ENCODE measurements at places on chromosomes 3 and 15. TPM values are rescaled to one million over a fixed set of nuclear protein-coding genes. Genes with fewer than 3 reads are reported as not detected.
A peak's percentile ranks its signal among the peaks of the same experiment; 100 is the strongest.

GRCh38 chr15:63978511-63979261 is 67.6 kb downstream of the DAPK2 start:
- no peak for DNase-seq

DNA sequence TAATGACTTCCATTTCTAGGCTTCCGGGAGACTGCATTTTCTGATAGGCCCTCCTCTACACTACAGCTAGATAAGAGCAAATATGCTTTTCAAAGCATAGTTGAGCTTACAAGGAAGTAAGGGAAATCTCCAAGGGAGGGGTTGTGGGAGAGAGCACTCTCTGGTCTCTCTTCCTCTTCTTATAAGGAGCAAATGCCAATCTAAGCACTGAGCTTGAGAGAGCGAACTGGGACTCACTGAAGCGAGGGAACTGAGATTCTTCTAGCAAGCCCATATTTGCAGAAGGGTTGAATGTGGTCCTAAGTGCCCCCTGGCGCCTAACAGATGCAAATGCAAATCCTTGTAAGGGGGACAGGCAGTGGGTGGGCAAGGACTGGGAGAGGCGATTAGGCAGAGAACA is 164.8 kb downstream of the ERC2 start:
- peak; percentile 15 for DNase-seq

DNA sequence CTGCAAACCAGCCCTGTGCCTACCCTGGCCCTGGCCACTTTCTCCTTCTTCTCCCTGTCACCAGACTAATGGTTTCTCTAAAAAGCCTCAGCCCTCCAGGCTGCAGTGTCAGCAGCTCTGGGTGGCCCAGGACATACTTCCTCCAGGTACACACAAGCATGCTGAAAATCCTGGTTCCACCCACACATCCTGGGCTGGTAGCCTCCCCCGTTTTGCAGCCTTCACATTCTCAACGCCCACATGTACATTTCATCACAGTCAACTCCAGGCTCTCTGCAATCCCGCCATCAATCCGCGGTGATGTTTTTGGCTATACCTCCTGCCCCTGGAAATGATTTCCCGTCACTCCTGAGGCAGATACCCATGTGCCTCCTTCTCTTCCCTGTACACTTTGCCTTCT is 59.4 kb downstream of the MAGEF1 start:
- no peak for DNase-seq

DNA sequence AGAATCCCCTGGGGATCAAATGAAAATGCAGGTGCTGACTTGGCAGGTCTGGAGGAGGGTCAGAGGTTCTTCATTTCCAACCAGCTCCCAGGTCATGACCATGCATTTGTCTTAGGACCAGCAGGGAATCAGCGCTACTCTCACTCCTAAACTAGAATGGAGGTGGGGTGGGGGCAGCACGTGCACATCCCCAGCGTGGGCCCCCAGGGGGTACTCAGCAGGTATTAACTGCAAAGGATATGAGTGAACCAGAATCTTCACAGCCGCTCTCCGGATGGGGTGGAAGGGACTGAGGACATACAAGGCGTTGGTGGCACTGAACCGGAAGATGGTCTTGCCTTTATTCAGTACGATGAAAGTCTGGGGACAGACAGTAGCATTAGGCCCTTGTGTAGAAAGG is 19.4 kb downstream of the SCN5A start:
- no peak for DNase-seq

DNA sequence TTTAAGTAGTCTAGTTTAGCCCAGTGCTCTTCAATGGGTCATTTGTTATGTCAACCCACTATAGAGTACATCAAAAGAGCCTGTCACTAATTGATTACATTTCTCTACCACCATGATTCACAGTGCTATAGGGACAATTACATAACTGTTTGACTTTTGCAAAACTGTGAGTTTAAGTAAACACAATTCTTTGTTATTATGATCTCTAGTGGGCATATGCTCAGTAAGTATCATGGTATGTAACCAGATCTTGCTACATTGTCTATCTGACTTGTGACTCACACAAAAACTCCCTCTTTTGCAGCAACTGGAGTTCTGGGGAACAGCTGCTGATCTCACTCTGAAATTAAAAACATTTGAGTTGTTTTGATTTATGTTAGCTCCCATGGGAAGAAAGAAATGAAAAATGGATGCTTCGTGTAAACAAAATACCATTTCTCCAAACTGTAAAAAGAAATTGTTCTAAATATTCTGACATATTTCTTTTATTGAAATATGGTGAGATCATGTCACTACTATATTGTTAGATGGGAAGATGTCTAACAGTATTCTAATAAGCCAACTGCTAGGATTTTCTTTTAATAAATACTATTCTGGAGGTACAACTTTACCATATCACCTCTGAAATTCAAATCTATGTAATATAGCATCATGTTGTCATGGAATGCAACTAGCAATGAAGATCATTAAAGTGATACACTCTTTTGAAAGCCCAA is 470.4 kb downstream of the ROBO1 start:
- DNase-seq: no peak

DNA sequence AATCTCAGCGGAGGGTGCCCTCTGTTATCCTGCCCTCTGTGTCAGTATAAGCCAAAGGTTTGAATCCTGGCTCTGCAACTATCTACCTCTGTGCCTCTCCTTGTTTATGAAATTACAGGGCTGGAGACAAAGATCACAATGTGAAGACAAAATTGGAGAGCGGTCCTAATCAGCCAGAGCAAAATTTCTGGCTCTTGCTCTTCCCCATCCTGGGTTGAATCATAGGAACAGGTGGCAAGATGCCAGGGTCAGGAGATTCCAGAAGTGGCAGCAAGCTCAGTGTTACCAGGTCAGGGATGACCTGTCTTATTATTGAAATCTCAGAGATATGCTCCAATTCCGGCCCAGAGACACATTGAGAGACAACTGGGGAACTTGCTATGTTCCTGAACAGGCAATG is 2.3 kb upstream of the CCR2 start:
- no peak for DNase-seq

GRCh38 chr3:177776661-177777101 is 579.4 kb upstream of the TBL1XR1 start:
- DNase-seq: no peak

- DNase-seq: no peak
These were observed 147.7 kb upstream of the TSC22D2 start for GRCh38 chr3:150260398-150260710.

- DNase-seq: no peak
These were observed 199.1 kb downstream of the FAM43A start for GRCh38 chr3:194884649-194885315.

DNA sequence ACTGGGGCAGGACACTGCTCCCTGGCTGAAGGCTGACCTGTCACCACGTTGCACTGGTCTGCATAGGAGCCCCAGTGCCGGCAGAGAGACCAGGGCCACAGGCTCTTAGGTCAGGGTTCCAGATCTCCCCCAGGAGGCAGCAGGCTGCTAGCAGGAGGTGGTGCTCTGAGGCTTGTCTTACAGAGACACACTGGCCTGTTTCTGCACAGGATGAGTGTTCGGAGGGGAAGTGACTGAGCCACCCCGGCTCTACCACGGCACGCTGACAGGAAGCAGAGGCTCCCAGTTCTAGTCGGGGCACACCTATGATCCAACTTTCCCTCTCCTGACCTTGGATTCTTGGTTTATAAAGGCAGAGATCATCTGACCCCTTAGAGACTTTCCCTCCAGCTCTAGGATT is 8.6 kb downstream of the FBXL22 start:
- peak; percentile 22 for DNase-seq

DNA sequence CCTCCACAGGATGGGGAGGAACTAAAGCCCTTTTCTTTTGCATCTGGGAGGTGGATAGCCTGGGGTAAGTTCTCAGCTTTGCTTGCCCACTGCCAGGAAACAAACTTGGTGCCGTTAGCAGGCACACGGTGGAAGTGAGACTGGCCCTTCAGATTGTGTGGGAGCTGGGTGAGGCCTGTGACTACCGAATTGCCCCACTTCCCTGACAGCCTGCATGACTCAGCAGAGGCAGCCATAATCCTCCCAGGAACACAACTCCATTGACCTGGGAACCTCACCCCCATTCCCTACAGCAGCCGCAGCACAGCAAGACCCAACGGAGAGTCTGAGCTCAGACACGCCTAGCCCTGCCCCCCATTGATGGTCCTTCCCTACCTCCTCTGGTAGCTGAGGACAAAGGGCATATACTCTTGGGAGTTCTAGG is 282.6 kb downstream of the KLF13 start:
- DNase-seq: no peak

GRCh38 chr3:25291481-25291905 is 136.6 kb upstream of the RARB start:
- DNase-seq: no peak

DNA sequence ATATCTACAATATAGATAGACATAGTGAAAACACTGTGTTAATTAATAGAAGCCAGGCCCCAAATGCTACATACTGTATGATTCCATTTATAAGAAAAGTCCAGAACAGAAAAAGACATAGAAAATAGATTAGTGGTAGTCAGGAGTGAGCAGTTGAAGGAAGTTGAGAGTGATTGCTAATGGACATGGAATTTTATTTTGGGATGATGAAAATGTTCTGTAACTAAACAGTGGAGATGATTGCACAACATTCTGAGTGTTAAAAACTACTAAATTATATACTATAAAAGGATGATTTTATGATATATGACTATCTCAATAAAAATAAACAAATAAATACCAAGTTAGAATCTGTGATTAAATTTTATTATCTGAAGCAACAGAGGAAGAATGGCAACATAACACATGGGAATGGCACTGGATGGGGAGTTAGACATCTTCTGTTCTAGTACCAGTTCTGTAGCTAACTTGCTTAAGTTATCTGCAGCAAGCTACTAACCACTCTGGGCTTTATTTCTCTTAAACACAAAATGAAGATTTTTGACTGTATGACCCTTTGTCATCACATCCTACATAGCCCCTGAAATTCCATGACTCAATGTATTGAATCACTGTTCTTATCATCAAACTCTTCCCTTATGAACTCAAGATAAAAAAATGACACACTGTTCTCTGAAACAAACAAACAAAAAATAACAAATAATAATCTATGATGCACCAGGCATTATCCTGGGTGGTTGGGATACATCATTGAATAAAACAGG is 612.7 kb downstream of the TBL1XR1 start:
- no peak for DNase-seq

GRCh38 chr15:39363761-39364586 is 216.9 kb upstream of the THBS1 start:
- DNase-seq: no peak

DNA sequence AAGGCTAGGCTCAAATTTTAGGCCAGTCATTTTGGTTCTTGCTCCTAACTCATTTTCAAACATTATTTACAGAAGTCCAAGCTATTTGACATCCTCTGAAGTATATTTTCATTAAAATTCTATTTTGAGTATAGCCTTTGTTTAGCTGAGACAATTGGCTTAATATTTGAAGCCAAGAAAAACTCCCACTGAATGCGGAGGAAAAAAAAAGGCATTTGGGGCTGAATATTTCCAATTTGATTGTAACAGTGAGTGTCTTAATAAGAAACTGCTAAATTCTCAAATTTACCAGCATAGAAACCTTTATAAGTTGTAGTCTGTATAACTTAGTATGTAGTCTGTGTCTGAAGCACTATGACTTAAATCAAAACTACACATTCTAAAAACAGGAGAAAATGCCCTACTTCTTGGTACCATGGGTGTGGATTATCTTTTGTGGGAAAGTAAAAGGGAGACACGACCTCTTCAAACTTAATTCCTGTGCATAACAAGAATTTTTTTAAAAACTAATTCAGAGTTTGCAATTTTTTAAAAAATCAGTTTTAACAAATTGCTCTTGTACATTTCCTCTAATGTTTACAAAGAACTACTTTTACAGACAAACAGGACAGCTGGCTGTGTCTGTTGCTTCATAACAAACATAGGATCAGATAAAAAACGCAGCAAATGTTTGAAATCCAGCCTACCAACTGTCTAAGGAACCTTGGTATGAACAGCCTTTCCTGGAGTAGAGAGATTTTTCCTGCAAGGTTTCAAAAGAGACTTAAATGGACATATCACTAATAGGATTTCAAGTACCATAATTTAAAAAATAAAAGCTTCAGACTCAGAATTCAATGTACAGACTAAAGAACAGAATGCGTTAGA is 52.7 kb upstream of the LMOD3 start:
- DNase-seq: no peak

GRCh38 chr3:146226881-146227280 is 24.0 kb downstream of the PLSCR4 start:
- no peak for DNase-seq

- DNase-seq: no peak
These were observed 2.9 kb downstream of the FAM240A start for GRCh38 chr3:46615050-46615775.

- no peak for DNase-seq
These were observed 51.0 kb downstream of the PHC3 start for GRCh38 chr3:170130532-170130931.

DNA sequence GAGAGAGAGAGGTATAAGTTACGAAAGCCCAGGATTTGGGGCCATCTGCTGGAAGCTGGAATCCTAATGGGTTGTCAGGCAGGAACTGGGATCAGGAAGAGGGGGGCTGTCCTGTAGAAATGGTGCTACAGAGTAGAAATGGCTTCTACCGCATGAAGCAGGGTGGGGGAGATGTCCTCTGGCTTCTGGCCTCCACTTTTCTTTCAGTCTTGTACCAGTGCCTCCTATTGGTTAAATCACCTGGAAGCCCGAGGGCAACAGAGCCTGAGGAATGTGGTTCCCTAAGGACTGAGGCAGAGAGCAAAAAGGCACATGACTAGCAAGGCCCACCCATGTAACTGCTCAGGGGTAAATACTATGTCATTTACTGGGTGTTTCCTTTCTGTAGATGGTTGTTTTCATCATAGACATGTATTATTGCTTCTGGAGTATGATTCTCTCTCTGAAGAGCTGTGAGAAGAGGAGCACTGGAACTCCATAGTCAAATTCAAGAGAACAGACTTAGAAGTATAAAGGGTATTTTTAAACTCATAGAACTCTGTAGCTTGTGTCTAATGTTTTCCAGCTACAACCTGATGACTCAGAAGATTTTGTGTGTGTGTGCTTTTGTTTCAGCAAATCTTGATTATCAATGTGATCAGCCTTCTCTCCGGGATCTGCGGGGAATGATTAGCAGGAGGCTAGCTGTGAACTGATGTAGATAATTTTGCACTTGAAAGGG is 20.2 kb upstream of the MITF start:
- DNase-seq: no peak

- no peak for DNase-seq
These were observed 17.2 kb downstream of the CDCP1 start for GRCh38 chr3:45128950-45129349.

- DNase-seq: no peak
These were observed 89.8 kb upstream of the IGSF10 start for GRCh38 chr3:151550642-151551041.

The GP9 gene
- 4.0 TPM for total RNA-seq

The NR1I2 gene
- 2.4 TPM for total RNA-seq

The IMPG2 gene
- 0.27 TPM for total RNA-seq

The LHFPL4 gene
- total RNA-seq: not detected

The TM4SF1 gene
- 114 TPM for total RNA-seq

The SLC12A8 gene
- total RNA-seq: under 0.01 TPM

The ITGA11 gene
- total RNA-seq: 0.27 TPM

The GRK7 gene
- not detected for total RNA-seq

The POPDC2 gene
- total RNA-seq: 0.54 TPM

The CAV3 gene
- not detected for total RNA-seq

The TNFSF10 gene
- 34.5 TPM for total RNA-seq

The TLR9 gene
- total RNA-seq: under 0.01 TPM

The ECE2 gene
- total RNA-seq: not detected

Measured in hematopoietic multipotent progenitor cell (in vitro differentiated cells).